Endodermal cell (in vitro differentiated cells): ENCODE measurements at places on chromosomes 1 and 21.

DNA sequence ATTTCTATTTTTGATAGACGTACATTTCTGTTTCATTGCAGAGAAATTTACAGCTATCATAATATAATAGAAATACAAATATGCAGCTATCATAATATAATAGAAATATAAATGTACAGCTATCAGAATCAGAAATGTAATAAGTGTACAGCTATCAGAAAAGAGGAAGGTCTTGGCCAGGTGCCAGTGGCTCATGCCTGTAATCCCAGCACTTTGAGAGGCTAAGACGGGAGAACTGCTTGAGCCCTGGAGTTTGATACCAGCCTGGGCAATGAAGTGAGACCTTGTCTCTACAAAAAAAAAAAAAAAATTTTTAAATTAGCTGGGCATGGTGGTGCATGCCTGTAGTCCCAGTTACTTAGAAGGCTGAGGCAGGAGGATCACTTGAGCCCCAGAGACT, 37.9 kb downstream of the PIGM start:
- no peak for DNase-seq

- DNase-seq: no peak
These were observed 609.1 kb downstream of the PTPRC start for GRCh38 chr1:199247891-199248290.

DNA sequence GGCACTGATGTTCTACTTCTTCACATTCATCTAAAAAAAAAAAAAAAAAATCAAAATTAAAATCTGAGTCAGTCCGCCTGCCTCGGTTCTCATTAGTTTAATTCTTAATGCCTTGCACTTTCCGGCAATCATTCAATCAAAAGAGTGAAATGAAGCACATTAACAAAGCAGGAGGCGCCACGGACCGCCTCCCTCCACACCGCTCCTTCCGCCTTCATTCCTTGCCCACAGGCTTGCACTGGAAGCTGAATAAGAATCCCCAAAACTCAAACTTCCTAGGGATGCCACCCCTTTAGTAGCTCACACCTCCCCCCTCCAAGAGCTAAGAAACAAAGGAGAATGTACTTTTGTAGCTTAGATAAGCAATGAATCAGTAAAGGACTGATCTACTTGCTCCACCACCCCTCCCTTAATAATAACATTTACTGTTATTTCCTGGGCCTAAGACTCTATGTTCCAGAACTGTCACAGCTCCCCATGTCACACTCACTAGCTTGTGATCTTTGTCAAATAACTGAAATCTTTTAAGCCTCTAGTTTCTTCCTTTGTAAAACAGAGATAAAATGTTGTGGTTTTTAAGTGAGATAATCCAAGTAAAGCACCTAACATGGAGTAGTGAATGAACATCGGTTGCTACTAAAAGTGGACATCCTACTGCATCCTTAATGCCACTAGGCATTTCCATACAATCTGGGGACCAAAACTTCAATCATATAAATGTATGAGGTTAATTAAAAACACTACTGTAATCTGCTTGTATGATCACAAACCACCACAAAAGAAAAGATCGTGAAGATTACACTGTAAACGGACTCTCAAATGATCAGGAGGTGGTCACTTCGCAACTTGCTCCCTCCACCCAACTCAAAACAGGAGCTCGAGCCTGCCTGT, 27.4 kb downstream of the LGALS8 start:
- DNase-seq: no peak

DNA sequence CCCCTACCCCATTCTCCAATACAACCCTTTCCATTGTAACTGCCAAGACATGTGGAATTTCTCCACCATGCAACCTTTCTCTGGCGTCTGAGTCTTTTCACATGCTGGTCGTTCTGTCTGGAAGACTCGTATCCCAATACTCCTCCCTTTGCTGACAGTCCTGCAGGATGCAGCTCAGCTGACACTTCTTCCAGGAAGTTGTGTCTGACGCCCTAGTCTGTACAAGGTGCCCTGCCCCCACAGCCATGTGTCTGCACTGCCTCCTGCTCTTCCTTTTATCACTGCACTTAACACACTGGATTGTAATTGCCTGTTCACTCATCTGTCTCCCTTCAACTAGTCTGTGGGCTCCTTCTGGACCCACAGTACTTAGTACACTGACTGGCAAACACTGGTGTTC, 188.0 kb downstream of the LMX1A start:
- no peak for DNase-seq

DNA sequence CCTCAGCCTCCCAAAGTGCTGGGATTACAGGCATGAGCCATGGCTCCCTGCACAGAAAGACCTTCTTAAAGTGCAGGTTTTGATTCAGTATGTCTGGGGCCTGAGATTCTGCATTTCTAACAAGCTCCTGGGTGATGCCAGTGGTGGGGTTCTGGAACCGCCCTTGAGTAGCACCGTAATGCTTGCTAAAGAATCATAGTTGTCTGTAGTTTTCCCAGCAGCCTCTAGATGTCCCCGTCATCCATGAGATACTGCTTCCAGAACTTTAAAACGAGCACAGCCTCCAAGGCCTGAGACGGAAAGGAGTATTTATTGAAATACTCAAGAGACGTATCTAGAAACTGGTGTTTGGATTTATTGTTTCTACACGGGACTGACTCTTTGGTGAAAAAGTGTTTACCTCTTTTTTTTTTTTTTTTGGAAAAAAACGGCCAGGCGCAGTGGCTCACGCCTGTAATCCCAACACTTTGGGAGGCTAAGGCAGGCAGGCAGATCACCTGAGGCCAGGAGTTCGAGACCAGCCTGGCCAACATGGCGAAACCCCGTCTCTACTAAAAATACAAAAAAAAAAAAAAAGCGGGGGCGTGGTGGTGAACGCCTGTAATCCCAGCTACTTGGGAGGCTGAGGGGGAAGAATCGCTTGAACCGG, 2.6 kb upstream of the TOR3A start:
- DNase-seq: peak; percentile 76

- no peak for DNase-seq
These were observed 71.2 kb downstream of the DAP3 start for GRCh38 chr1:155759966-155760630.

- DNase-seq: no peak
These were observed 85.8 kb upstream of the RGS1 start for GRCh38 chr1:192489748-192490147.

DNA sequence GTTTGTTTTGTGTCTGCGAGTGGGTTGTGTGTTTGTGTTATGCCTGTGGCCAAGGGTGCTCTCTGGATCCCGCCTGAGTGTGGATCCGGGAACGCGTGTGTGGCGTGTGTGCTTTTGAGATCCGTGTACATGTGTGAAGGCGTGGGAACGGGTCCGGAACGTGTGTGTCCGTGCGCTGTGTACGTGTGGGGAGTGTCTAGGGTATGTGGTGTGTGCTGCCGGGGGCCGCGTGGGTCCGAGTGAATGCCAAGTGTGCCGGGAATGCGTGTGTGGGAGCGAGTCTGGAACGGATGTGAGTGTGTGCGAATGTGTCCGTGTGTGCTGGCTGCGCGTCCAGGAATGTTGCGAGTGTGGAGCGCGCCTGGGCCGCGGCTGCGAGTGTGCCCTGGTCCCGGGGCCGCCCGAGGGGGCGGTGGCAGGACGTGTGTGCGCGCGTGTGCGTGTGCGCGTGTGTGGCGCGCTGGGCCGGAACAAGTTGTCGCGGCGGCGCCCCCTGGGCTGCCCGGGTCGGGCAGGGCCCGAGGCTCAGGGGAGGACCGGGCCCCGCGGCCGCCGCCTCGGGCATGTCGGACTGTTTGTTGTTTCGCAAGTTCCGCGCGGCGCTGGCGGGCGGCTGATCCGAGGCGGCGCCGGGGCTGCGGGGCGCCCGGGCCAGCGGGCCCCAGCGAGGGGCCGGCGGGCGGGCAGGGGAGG, 953 bp downstream of the PTPRU start:
- peak; percentile 83 for DNase-seq

GRCh38 chr1:151458802-151459330, 428 bp downstream of the POGZ start:
- peak; percentile 90 for DNase-seq

DNA sequence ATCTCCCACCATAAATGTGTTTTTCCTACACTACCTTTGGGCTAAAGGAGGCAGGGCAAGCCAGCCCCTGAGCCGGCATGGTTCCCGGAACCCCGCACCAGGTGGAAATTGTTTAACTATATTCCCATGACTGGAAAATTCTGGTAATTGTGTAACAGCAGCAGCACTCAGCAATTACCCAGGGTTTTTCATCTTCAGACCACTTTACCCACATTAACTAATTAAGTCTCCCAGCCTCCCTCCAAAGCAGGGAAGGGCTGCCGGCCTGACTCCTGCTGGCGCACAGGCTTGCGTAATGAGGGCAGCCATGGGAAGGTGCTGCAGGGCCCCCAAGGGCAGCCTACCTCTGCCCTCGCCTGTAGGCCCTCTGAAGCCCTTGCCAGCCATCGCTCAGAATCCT, 140.7 kb upstream of the VAMP3 start:
- DNase-seq: no peak

DNA sequence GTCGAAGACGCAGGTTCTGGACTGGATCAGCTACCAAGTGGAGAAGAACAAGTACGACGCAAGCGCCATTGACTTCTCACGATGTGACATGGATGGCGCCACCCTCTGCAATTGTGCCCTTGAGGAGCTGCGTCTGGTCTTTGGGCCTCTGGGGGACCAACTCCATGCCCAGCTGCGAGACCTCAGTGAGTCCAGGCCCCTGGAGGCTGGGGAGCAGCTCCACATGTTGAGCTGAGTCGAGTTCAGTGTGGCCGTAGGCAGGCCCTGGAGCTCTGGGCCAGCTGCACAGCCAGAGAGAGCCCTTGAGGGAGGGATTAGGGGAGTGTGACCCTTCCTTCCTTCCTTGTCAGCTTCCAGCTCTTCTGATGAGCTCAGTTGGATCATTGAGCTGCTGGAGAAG, 1.6 kb downstream of the ELF3 start:
- no peak for DNase-seq

GRCh38 chr1:164452549-164452948, 106.4 kb upstream of the PBX1 start:
- DNase-seq: no peak

DNA sequence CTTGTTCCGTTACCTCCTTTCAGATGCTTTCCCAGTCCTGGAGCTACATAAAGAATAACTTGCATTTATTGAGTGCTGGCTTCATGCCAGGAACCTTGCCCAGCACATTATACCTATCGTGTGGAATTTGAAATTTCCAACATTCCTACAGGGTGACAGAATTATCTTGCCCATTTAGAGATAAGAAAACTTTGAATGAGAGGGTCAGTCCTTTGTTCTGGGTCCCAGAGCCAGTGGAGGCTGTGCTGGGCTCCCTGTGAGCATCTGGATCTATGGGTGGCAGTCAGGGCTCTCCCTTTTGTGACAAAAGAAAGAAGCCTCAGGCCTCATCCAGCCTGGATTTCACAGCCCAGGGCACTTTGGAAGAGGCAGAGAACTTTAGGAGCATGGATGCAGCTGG, 3.2 kb downstream of the GSTM4 start:
- DNase-seq: no peak

- DNase-seq: no peak
These were observed 164.9 kb upstream of the USP25 start for GRCh38 chr21:15564907-15565306.

DNA sequence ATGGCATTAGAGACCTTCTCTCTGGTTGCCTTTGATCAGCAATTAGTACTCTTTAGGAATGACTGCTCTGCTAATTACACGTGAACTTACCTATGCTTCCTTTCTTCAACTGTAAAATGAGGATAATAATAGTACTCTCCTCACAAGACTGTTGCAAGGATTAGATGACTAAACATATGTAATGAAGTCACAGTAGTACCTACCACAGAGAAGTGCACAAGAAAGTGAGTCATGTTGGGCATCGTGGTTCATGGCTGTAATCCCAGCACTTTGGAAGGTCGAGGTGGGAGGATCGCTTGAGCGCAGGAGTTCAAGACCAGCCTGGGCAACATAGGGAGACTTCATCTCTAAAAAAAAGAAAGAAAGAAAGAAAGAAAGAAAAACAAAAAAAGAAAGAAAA, 68.1 kb upstream of the AK4 start:
- no peak for DNase-seq

- no peak for DNase-seq
These were observed 5.7 kb upstream of the FYB2 start for GRCh38 chr1:56824938-56825337.

- DNase-seq: no peak
These were observed 18.0 kb upstream of the PRDM15 start for GRCh38 chr21:41897047-41897669.

- DNase-seq: no peak
These were observed 45.2 kb upstream of the RXRG start for GRCh38 chr1:165490175-165490574.
